ENCODE measurements at places on chromosomes 7 and 10. TPM values are rescaled to one million over a fixed set of nuclear protein-coding genes. Genes with fewer than 3 reads are reported as not detected.

DNA sequence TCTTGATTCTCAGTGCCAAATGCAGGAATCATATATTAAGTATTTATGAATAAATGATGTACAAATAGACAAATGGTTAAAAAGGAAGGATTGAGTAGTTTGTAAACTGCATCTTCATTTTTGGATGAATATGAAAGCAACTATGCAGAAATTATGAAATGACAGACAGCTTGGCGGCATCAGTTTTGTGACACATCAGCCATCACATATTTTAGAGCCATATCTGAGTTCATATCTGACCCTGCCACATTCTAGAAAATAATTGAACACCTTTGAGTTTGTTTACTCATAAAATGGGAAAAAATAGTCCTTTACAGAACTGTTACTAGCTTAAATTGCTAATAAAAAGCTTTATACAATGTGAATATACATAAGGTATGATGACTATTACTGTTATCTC is 448.2 kb downstream of the KIF20B start:
- no peak overlapping the region for H3K4me3 ChIP-seq
- no peaks in the 10 kb centered on the region for H3K4me1 ChIP-seq
- no peak overlapping the region for H3K27ac ChIP-seq

- no peak overlapping the region for H3K4me3 ChIP-seq
- no peak overlapping the region for H3K27ac ChIP-seq
- H3K4me1 ChIP-seq: no peaks in the 10 kb centered on the region
- no peaks in the 10 kb centered on the region for H3K36me3 ChIP-seq
- DNase-seq: peak; percentile 93
These were observed 204.9 kb downstream of the DOCK4 start for GRCh38 chr7:112001091-112001826.

The GNG11 gene
- 27.2 TPM for total RNA-seq

The RALA gene
- 43.9 TPM for total RNA-seq

GRCh38 chr7:29639386-29639785 is 75.8 kb downstream of the PRR15 start:
- no peaks in the 10 kb centered on the region for H3K27me3 ChIP-seq
- H3K36me3 ChIP-seq: no peaks in the 10 kb centered on the region
- H3K4me1 ChIP-seq: no peaks in the 10 kb centered on the region
- H3K27ac ChIP-seq: no peak overlapping the region
- H3K4me3 ChIP-seq: no peak overlapping the region

DNA sequence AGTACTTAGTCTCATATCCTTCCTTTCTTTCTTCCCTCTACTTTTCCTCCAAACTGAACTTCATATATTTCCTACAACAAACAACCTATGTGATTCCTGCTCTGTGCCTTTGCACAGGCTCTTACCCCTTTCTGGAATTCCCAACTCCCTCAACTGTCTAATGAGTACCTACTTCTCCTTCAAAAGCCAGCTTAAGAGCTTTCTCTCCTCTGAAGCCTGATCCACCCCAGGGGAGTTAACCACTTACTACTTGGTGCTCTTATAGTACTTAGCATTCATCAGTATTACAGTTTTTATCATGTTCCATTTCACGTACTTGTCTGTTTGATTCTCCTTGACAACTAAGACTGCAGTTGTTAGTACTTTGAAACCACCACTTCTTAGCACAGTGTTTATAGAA is 246.1 kb downstream of the LRRTM3 start:
- H3K4me3 ChIP-seq: no peak overlapping the region
- DNase-seq: no peak
- no peaks in the 10 kb centered on the region for H3K4me1 ChIP-seq
- no peaks in the 10 kb centered on the region for H3K27me3 ChIP-seq
- H3K36me3 ChIP-seq: no peaks in the 10 kb centered on the region

The FEZF1 gene
- not detected for total RNA-seq

DNA sequence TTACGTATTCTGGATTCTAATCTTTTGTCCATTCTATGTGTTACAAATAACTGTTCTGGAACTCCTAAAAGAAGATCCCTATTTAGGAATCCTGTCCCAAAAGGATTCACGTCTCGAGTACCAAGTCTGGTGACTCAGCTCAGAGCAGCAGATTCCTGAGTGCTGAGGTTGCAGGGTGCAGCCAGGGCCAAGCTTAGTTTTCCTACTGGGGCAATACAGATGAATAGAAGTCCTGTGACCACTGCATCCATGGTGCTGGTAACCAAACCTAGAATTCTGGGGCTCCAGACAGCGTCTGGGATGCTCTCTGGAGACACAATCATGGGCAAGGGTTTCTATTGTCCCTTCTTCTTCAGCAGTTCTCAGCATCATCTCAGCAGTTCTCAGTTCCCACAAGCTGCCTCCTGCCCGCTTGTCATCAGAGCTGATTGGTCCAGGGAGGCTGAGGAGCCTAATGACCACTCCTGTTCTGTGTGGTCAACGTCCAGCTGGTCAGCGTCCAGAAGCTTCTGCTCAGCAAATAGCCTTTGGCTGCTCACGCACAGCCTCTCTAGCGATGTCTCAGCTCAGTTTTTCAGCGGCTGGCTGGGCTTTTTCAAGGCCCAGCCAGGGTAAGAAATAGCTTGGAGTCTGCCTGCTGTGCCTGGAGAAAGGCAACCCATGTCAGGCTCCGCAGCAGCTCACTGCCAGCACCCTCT is 50.4 kb upstream of the C7orf33 start:
- H3K4me3 ChIP-seq: no peak overlapping the region
- peak; percentile 62 for DNase-seq
- H3K27ac ChIP-seq: peak overlapping the region; percentile 66
- H3K27me3 ChIP-seq: no peaks in the 10 kb centered on the region
- no peaks in the 10 kb centered on the region for H3K36me3 ChIP-seq

DNA sequence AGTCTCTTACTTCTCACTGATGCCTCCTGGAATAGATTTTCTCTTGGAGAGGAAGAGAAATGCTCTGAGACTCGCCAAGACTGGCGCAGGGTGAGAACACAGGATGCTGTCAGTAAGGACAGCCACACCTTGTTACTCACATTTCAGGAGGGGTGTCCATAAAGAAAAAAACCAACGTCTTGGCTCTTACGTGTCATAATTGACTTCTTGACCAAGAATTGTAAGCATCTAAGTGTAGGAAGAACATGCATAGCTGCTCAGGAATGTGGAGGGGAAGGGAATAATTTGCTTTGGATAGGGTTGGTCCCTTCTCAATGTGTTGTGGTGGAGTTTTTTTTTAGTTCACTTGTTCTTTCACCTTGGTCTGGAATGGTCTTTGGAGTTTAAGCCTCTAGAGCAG is 43.8 kb upstream of the ZNF438 start:
- no peak overlapping the region for H3K4me3 ChIP-seq
- no peaks in the 10 kb centered on the region for H3K27me3 ChIP-seq
- no peak overlapping the region for H3K27ac ChIP-seq
- peaks cover 3% of the 10 kb centered on the region for H3K4me1 ChIP-seq
- peak; percentile 68 for DNase-seq

The CLRN3 gene
- not detected for total RNA-seq

The ADIRF gene
- total RNA-seq: 142 TPM
